ENCODE measurements at places on chromosomes 3 and 15.
A peak's percentile ranks its signal among the peaks of the same experiment; 100 is the strongest.

DNA sequence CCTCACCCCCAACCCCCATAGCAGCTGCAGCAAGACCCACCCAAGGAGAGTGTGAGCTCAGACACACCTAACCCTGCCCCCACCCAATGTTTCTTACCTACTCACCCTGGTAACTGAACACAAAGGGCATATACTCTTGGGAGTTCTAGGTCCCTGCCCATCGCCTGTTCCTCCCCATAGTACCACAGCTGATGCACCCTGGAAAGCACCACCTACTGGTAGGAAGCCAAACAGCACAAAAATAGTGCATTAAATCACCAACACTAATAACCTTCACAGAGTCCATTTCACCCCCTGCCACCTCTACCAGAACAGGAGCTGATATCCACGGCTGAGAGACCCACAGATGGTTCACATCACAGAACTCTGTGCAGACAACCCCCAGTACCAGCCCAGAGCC is 245.2 kb downstream of the EFHB start:
- DNase-seq = no peak

DNA sequence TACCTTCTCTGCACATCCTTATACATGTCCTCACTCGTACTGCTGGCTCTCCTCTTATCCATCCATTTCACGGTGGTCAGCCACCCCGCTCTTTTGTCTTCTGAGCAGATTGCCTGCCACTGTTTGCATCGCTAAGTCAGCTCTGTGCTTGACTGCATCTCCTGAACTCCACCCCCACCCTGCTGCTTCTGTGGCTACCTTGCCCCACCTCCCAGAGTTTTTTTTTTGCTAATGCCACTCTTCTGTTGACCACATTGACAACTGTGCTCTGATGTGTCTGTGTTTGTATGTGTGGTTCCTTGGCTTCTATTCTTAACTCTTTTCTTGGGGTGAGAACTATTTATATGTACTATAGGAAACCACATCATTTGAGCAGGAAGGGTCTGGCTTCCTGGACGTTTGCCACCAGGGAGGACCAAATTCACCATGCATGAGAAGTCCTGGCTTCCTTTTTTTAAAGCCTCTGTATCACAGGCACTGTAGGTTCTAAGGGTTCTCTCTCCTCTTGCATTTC is 12.8 kb upstream of the MTMR10 start:
- DNase-seq = no peak

DNA sequence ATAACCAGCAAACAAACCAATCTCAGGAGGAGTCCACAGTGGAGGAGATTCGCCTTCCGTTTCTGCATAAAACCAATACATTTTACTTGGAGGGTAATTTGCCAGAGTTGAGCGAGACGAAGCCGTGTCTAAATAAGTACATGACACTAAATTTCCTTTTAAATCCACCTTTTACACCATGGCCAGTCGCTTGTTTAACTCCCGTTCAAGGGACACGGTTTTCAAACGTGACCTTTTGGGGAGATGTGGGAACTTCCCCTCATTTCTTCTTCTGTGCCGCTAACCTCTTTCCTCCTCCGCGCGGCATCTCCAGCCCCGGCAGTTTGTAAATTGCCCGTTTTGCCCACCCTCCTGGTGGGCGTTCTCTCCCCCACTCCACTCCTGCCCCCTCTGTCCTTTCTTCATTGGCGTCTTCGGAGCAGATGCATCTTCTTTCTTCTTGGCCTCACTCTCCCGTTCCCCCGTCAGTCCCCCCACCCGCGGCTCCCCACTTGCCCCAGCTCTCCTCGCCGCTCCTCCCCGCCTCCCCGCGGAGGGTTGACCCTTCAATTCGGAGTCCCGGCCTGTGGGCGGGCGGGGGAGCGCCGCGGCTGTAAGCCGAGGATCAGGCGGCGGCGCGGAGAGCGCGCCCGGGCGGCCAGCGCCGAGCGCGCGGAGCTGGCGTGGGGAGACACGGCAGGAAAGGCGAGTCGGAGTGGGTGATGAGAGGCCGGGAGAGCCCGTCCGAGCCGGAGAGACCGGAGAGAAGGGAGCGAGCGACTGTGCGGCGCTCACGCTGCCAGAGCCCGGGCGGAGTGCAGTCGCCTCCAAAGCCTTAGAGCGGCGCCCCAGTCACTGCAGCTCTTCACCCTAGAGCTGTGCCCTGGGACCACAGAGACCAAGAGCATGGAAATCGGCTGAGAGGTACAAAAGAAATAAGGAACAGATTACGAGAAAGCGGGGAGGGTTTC is at the start of gene NLGN1:
Gene NLGN1 (plus strand): TSS at position 584 of the 950 bp plus-strand sequence.
- no peak for DNase-seq

- DNase-seq = no peak
Measured at GRCh38 chr15:66134284-66134683, 119.3 kb downstream of the MEGF11 start.

- no peak for DNase-seq
Measured at GRCh38 chr3:21024563-21024962, 726.4 kb downstream of the ZNF385D start.

GRCh38 chr3:10933021-10933420 is 59.5 kb upstream of the SLC6A1 start:
- DNase-seq = no peak

DNA sequence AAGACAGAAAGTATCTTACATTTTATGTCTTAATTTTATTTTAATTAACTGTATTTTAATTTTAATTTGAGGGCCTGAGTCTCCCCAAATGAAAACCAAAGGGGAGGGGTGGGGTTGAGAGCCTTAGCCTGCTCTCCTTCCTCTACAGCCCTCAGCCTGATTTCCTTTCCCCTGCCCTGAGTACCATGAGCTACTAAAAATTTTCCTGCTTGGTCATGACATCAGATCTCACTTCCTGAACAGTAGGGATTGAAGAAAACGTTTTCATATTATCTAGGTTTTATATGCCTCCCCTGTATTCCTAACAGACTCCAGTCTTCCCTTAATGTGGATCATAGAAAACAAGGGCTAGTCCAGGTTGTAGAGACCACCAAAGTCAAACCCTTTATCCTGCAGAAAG is 133.9 kb downstream of the MYLK start:
- DNase-seq = no peak

DNA sequence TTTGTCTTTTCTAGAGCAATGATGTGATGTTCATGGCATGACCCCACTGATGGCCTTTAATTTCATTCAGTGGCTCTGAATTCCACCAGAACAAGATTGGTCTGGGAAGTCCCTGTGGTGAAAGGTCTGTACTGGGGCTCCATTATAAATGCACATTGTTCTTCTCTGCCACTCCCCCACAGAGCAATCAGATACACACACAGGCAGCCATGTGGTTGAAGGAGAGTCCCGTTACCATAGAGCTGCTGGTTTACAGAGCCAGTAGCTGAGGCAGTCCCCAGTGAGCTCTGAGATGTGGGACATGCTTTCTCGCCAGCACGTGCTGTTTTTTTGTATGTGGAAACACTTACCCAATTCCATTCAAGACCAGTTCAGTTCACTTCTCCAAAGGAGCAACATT is 172.7 kb upstream of the TRIM42 start:
- DNase-seq = no peak

GRCh38 chr3:44842376-44842775 is 19.3 kb upstream of the TMEM42 start:
- DNase-seq = no peak

DNA sequence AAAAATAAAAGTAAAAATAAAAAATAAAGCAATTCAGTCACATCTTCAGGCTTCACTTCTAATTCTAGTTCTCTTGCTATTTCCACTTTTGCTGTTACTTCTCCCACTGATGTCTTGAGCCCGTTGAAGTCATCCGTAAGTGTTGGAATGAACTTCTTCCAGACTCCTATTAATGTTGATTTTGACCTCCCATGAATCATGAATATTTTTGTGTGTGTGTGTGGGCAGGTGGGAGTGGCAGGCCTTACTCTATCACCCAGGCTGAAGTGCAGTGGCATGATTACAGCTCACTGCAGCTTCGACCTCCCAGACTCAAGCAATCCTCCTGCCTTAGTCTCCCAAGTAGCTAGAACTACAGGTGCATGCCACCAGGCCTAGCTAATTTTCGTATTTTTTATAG is 10.7 kb downstream of the USP4 start:
- DNase-seq = no peak

DNA sequence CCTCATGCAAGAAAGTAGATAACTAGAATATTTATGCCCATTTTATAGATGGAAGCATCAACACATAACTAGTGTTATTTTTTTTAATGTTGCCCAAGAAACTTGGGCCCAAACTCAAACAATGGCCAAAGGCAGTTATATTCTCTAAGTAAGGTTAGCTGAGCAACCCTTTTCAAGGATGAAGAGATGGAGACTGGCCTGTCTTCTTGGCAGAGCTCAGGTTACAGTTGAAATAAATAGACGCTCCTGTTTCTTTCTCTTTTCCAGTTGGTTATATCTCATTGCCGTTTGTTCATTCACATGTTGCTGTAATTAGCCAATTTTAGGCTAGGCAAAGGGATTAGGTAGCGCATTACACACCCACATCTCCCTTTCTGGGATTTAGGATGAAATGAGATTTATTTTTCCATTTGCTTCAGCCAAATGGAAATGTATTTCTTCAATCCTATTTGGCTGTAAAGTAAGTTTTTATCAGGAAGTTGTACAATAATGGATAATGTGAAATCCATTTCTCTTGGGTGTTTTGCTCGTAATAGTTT is 93.2 kb downstream of the CMSS1 start:
- no peak for DNase-seq

DNA sequence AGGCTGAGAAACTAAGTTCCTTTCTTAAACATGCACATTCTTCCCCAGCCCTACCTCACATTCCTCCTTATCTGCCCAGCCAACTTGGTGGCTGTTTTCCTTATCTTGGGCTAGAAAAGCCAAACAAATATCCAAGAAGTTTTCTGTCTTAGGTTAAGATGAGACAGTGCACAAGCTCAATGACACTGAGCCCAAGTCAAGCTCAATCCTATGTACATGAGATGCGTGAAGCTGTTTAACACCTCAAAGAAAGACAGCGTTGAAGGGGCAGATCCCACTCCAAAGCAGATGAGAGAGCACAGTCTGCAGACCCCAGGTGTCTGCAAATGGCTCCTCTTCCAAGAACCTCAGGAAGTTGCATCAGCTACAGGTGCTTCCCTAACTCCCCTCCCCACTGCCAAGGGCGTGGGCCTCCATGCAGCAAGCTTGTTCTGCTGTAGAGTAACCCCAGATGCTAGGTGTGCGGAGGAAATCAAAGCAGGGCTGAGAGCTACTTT is 16.6 kb downstream of the LRRC2 start:
- DNase-seq = no peak

DNA sequence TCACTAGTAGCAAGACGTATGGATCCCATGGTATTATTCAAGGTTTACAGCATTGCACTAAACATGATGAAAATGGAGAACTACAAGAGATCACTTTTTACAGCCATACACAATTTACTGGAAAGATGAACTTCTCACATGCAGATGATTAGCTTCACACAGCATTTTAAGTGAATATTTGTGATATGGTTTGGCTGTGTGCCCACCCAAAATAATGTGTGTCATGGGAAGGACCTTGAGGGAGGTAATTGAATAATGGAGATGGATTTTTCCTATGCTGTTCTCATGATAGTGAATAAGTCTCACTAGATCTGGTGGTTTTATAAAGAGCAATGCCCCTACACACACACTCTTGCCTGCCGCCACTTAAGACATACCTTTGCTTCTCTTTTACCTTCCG is 662.0 kb upstream of the CCDC54 start:
- no peak for DNase-seq

DNA sequence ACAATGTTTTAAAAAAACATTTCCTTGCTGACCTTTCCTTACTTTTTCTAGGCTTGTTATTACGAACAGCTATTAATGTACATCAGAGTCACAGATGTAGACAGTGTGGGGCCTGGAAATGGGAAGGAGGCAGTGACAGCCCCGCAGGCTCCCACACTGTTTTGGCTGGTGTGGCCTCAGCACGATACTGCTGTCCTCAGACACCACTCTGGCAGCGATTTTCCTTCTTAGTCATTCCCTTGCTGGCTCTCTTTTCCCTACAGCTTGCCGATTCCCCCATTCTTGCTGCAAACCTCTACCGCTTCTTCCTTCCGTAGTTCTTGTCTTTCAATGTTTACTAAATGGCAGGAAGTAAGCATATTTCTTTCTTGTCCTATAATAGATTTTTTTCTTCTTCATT is 113.1 kb downstream of the ABI3BP start:
- no peak for DNase-seq

- peak; percentile 78 for DNase-seq
Measured at GRCh38 chr15:78034495-78035191, 42.9 kb downstream of the TBC1D2B start.

GRCh38 chr3:196207159-196207832 is 3.9 kb downstream of the ZDHHC19 start:
- no peak for DNase-seq

DNA sequence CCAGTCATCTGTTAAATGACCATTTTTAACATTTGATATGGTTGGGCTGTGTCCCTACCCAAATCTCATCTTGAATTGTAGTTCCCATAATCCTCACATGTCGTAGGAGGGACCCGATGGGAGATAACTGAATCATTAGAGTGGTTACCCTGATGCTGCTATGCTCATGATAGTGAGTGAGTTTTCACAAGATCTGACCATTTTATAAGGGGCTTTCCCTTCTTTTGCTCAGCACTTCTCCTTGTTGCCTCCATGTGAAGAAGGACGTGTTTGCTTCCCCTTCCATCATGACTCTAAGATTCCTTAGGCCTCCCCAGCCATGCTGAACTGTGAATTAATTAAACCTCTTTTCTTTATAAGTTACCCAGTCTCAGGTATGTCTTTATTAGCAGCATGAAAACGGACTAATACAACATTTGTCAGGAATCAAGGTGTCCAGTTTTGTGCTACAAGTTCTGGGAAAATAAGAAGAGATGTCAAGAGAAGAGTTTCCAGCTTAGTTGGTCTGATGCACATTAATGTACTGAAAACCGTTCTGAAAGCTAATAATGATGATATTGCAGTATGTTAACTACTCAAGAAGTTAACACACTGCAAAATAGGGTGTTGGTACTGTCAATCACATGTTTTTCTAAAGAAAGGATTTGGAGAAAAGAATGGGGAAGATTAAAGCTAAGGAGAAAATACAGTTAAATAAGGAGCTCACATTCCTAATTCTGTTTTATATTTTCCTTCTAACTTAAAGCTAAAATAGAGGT is 67.9 kb downstream of the ATP8B4 start:
- no peak for DNase-seq

- DNase-seq = no peak
Measured at GRCh38 chr15:81155375-81156218, 21.5 kb downstream of the CFAP161 start.

DNA sequence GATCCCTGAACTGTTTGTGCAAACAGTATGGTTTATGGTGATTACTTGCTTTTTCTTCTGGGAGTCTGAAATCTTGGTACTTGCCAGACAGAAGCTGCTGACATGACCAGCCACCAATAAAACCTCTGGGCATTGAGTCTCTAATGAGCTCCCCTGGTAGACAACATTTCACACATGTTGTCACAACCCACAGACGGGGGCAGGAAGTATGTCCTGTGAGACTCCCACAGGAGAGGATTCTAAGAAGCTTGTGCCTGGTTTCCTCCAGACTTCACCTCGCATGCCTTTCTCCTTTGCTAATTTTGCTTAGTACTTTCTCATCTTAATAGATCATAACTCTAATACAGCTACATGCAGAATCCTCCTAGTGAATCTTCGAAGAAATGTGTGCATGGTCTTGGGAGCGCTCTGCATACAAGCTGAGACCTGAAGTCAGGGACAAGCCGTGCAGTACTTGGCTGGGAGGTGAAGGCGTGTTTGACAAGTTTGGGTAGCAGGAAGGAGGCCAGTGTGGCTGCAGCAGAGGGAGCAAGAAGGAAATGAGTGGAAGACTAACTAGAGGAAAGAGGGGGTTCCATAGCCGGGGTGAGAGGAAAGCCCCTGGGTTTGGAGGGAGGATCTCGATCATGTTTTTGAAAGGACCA is 49.0 kb downstream of the B3GNT5 start:
- no peak for DNase-seq
